Fibroblast of the aortic adventitia (primary cell): ENCODE measurements at places on chromosomes 3 and 15. TPM values are rescaled to one million over a fixed set of nuclear protein-coding genes. Genes with fewer than 3 reads are reported as not detected.

Gene UROC1
- total RNA-seq: not detected in 2 replicates

Gene KNSTRN
- total RNA-seq: 24.5 and 44.1 TPM in 2 replicates

Gene ECT2
- 13.1 and 70.8 TPM in 2 replicates for total RNA-seq

Gene STRC
- total RNA-seq: 0.09 TPM in 1 of 2 replicates, not detected in the other

Gene RYR3
- under 0.01 TPM in 1 of 2 replicates, not detected in the other for total RNA-seq

Gene PLA2G4E
- not detected in 2 replicates for total RNA-seq

Gene RHCG
- not detected in 2 replicates for total RNA-seq

Gene ILDR1
- total RNA-seq: not detected in 2 replicates

Gene GMNC
- total RNA-seq: 0.09 TPM in 1 of 2 replicates, not detected in the other

Gene ZNF860
- total RNA-seq: 0.33 and 1.2 TPM in 2 replicates

Gene SI
- total RNA-seq: not detected in 2 replicates

Gene KLHDC8B
- 23.8 and 91.7 TPM in 2 replicates for total RNA-seq

Gene ITGA11
- 81.1 and 105 TPM in 2 replicates for total RNA-seq

Gene ALDH1L1
- 0.18 and 0.25 TPM in 2 replicates for total RNA-seq

Gene DOCK3
- total RNA-seq: 0.36 and 0.41 TPM in 2 replicates

Gene DUOX1
- not detected in 2 replicates for total RNA-seq

Gene VPS8
- 56.6 and 83.7 TPM in 2 replicates for total RNA-seq

Gene LINGO1
- not detected in 2 replicates for total RNA-seq

Gene MORC1
- not detected in 2 replicates for total RNA-seq

Gene SAMMSON
- total RNA-seq: not detected in 2 replicates

Gene CYP1A2
- total RNA-seq: not detected in 2 replicates

Gene EOMES
- 0.18 TPM in 1 of 2 replicates, not detected in the other for total RNA-seq

Gene ALG3
- 12.2 and 34.0 TPM in 2 replicates for total RNA-seq

Gene DLEC1
- 0.09 and 0.25 TPM in 2 replicates for total RNA-seq

Gene SLC27A2
- total RNA-seq: not detected in 2 replicates

Gene MKRN3
- total RNA-seq: 0.45 and 0.65 TPM in 2 replicates

Gene LDHAL6B
- total RNA-seq: not detected in 2 replicates

Gene SCN5A
- 0.08 and 0.99 TPM in 2 replicates for total RNA-seq

Gene BCHE
- total RNA-seq: 5.7 and 76.2 TPM in 2 replicates

Gene SPSB4
- total RNA-seq: not detected in 2 replicates

Gene A4GNT
- total RNA-seq: not detected in 2 replicates

Gene SERPINI2
- total RNA-seq: not detected in 2 replicates

Gene SOX2
- not detected in 2 replicates for total RNA-seq

Gene TRIM42
- not detected in 2 replicates for total RNA-seq

Gene P2RY13
- total RNA-seq: not detected in 2 replicates

Gene SNTN
- not detected in 2 replicates for total RNA-seq

Gene FAM131A
- 14.0 and 19.1 TPM in 2 replicates for total RNA-seq

Gene OXSR1
- 36.2 and 38.0 TPM in 2 replicates for total RNA-seq

Gene SCAPER
- total RNA-seq: 7.0 and 16.3 TPM in 2 replicates

Gene PRR20G
- total RNA-seq: not detected in 2 replicates

Gene NLGN1
- total RNA-seq: 6.1 and 16.1 TPM in 2 replicates

Gene CHAC1
- 4.7 and 11.4 TPM in 2 replicates for total RNA-seq

Gene GOLGA6L7
- not detected in 2 replicates for total RNA-seq

Gene CYP1A1
- 0.63 TPM in 1 of 2 replicates, not detected in the other for total RNA-seq

Gene RHO
- total RNA-seq: not detected in 2 replicates

Gene CD96
- total RNA-seq: 0.09 TPM in 1 of 2 replicates, not detected in the other

Gene KCNMB3
- 0.08 and 2.2 TPM in 2 replicates for total RNA-seq

Gene PIGX
- 28.0 and 33.5 TPM in 2 replicates for total RNA-seq

Gene HAPLN3
- 2.8 and 14.6 TPM in 2 replicates for total RNA-seq

Gene FHIT
- 1.5 and 1.9 TPM in 2 replicates for total RNA-seq

Gene DAZL
- not detected in 2 replicates for total RNA-seq

Gene EFCC1
- total RNA-seq: not detected in 2 replicates

Gene ELL3
- total RNA-seq: 2.1 and 4.9 TPM in 2 replicates

Gene RBMS3
- 68.4 and 84.1 TPM in 2 replicates for total RNA-seq

Gene UQCC5
- 4.3 and 7.7 TPM in 2 replicates for total RNA-seq

Gene OCA2
- total RNA-seq: not detected in 2 replicates

Gene PPP2R3A
- total RNA-seq: 16.1 and 17.9 TPM in 2 replicates

Gene TMIE
- total RNA-seq: not detected in 2 replicates
